ENCODE measurements at places on chromosomes 5 and 9. TPM values are rescaled to one million over a fixed set of nuclear protein-coding genes. Genes with fewer than 3 reads are reported as not detected.

DNA sequence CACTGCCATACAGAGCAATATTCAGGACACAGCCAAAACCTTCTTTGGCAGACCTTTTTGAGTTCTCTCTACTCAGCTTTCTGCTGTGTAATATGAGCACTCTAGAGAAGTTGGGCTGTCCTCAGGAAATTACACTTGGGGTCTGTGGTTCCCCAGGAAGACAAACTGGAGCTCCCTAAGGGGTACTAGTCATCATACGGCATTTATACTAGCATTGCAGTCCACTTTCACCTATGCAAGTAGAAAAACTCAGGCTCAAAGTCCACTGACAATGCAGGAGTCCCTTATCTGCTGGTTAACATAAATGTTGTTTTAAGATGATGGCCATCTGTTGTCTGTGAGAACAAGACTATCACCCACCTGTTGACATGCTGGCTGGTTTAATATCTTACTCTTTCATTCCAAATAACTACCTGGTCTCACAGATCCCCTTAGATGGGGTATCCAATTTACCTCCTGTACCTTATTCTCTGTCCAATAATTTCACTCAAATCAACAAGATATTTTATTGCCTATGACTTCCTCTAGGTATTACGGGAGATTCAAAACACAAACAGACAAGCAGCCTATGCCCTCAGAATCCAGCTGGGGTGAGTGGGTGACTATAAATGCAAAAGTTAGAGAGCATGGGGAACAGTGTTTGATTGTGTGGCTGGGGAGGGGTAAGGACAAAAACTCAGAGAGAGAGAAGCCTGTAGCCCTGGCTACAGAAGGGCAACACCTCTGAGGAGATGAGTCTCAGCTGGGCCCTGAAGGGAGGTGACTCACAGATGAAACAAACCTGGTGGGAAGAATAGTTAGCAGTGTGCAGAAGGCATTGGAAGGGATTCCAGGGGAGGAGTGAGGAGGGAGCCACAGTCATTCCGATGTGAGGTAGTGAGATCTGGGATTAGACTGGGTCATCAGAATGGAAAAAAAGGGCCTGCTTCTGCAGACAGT is 10.2 kb downstream of the DOCK8 start:
- no peak overlapping the region for H3K4me3 ChIP-seq
- no peak overlapping the region for H3K27ac ChIP-seq
- no peaks in the 10 kb centered on the region for H3K27me3 ChIP-seq
- H3K4me1 ChIP-seq: peaks cover 7% of the 10 kb centered on the region
- no peak for DNase-seq
- no peaks in the 10 kb centered on the region for H3K36me3 ChIP-seq

DNA sequence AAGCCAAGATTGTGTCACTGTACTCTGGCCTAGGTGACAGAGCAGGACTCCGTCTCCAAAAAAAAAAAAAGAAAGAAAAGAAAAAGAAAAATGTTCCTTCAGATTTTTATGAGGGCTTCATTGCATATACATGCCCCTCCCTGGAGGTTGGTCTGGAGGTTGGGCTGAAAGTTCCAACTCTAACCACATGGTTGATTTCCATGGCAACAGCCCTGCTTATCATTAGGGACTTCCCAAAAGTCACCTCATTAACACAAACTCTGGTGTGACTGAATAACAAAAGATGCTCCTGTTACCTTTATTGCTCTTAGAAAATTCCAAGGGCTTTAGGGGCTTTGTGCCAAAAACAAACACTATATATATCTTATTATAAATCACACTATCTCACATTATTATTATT is 113.8 kb downstream of the TMC1 start:
- H3K4me3 ChIP-seq: no peak overlapping the region
- H3K4me1 ChIP-seq: peaks cover 12% of the 10 kb centered on the region
- H3K36me3 ChIP-seq: peaks cover 22% of the 10 kb centered on the region
- no peak overlapping the region for H3K27ac ChIP-seq
- H3K27me3 ChIP-seq: peaks cover 2% of the 10 kb centered on the region
- DNase-seq: no peak

PGM5 gene
- not detected for total RNA-seq

CCNB1 gene
- total RNA-seq: 167 TPM

- H3K27me3 ChIP-seq: no peaks in the 10 kb centered on the region
- peaks cover 10% of the 10 kb centered on the region for H3K36me3 ChIP-seq
- peak overlapping the region; percentile 77 for H3K27ac ChIP-seq
- peaks cover 20% of the 10 kb centered on the region for H3K4me1 ChIP-seq
- DNase-seq: peak; percentile 14
These were observed 129.5 kb downstream of the NIPBL start for GRCh38 chr5:37005946-37006540.

XPA gene
- total RNA-seq: 6.5 TPM

FBXO4 gene
- total RNA-seq: 5.8 TPM

DNA sequence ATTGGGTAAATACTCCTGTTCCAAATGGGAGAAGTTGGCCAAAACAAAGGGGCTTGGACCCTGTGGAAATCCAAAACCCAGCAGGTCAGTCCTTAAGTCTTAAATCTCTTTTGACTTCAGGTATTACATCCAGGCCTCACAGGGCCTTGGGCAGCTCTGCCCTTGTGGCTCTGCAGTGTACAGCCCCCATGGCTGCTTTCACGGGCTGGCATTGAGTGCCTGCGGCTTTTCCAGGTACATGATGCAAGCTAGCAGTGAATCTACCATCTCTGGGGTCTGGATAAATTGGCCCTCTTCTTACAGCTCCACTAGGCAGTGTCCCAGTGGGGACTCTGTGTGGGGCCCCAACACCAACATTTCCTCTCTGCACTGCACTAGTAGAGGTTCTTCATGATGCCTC is 308.5 kb upstream of the ARRDC3 start:
- no peak for DNase-seq
- H3K4me3 ChIP-seq: no peak overlapping the region
- no peaks in the 10 kb centered on the region for H3K27me3 ChIP-seq

DNA sequence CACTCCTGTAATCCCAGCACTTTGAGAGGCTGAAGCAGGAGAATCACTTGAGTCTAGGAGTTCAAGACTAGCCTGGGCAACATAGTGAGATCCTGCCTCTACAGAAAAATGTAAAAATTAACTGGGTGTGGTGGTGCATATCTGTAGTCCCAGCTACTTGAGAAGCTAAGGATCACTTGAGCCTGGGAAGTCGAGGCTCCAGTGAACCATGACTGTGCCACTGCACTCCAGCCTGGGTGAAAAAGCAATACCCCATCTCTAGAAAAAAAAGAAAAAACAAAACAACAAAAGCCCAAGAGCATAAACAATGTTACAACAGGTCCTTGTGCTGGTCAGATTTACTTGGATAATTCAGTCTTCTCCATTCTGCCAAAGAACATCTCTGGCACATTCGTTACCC is 44.3 kb upstream of the TGFBR1 start:
- no peak for DNase-seq
- H3K27me3 ChIP-seq: peaks cover 8% of the 10 kb centered on the region
- H3K27ac ChIP-seq: no peak overlapping the region
- peaks cover 5% of the 10 kb centered on the region for H3K36me3 ChIP-seq
- H3K4me3 ChIP-seq: no peak overlapping the region

GLRA1 gene
- not detected for total RNA-seq

ANKRD31 gene
- not detected for total RNA-seq

DNA sequence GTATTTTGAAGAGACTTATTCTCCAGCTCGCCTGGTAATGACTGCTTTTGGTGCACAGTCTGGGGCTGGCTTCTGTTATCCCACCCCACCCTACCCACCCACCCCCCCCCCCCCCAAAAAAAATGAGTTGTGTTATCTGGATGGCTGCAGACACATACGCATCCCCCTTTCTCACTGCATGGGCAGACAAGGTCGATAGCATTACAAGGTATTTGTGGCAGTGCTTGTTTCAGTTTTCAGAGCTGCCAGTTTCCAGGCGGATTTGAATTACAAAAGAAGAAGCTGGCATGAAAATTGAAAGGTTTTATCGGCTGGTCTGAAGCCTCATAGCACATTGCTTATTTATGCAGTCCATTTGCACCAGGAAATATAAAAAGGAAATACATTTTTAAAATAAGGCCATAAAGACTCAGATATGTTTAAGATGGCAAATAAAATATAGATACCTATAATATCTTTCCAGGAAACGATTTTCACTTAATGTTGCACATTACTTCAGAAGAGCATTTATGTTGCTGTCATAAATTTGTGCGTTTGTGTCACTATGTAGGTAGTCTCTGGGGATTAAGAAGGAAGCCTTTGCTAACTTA is 85.1 kb upstream of the GRHPR start:
- no peaks in the 10 kb centered on the region for H3K4me1 ChIP-seq
- no peaks in the 10 kb centered on the region for H3K36me3 ChIP-seq
- H3K27ac ChIP-seq: no peak overlapping the region
- H3K27me3 ChIP-seq: no peaks in the 10 kb centered on the region
- no peak overlapping the region for H3K4me3 ChIP-seq
- no peak for DNase-seq

DNA sequence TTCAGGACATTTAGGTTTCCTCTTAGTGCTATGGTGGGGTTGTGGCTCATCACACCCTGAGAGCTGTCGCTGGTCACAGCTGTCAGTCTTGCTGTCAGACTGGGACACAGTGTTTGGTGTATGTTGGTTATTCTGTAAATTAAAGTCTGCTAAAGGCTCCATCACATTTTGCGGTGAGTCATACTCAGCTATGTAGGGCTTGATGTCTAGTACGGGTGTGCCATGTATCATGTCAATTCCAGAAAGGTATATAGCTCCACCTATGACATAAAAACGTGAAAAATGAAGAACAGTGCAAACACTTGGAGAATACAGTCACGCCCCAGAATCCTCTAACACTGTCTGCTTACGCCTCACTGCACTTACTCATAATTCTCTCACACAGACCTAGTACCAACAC is 11.9 kb downstream of the TRMO start:
- no peak overlapping the region for H3K27ac ChIP-seq
- H3K27me3 ChIP-seq: no peaks in the 10 kb centered on the region
- no peak for DNase-seq
- H3K4me1 ChIP-seq: peaks cover 11% of the 10 kb centered on the region
- peaks cover 12% of the 10 kb centered on the region for H3K36me3 ChIP-seq

Measured in HFFc6 (cell line).